Fibroblast of skin of right biceps (primary cell): ENCODE measurements at places on chromosomes 3 and 15.

- DNase-seq: no peak
These were observed 87.5 kb downstream of the RPL39L start for GRCh38 chr3:187051724-187052366.

DNA sequence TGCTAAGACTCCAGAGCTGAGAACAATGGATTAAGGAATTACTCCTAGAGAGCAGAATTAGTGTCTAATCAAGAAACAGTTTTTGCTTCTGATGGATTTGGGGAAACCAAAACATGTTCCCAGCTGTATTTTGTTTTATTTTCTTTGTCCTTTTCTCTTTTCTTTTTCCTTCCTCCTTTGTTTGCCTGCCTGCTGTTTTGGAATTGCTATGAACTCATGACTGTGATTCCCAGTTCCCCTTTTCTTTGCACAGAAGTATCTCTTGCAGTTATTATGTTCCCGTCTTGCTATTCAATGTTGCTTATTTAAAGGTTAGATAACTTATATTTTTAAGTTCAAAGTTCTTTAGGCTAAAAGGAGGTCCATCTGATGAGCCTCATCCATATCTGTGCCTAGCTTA, 77.0 kb upstream of the GBE1 start:
- no peak for DNase-seq

- no peak for DNase-seq
These were observed 439.9 kb upstream of the RBMS3 start for GRCh38 chr3:28840976-28841376.

GRCh38 chr3:18428991-18429745, 4.0 kb upstream of the SATB1 start:
- DNase-seq: no peak

GRCh38 chr3:55170444-55170843, 242.6 kb upstream of the LRTM1 start:
- peak; percentile 58 for DNase-seq

DNA sequence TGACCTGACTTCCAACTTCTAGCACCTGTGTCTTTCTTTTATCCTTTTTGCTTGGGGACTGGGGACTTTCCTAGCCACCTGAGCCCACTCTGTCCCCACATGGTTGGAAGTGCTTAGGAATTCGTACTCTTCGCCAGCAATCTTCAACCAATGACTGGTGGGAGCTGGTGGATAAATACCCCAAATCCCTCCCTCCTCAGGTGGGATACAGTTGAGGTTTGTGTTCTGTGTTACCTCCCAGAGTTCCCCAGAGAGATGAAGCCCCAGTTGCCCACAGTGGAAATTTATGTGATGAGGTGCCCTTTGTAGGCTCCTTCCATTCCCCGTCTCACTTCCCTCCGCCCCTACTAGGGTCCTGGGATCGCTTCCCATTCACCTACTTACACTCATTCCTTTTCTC, 40.1 kb upstream of the CFAP161 start:
- no peak for DNase-seq

GRCh38 chr15:59632714-59633113, 21.1 kb downstream of the GCNT3 start:
- DNase-seq: peak; percentile 12

- DNase-seq: no peak
These were observed 1.3 kb upstream of the CPA3 start for GRCh38 chr3:148863814-148864213.

DNA sequence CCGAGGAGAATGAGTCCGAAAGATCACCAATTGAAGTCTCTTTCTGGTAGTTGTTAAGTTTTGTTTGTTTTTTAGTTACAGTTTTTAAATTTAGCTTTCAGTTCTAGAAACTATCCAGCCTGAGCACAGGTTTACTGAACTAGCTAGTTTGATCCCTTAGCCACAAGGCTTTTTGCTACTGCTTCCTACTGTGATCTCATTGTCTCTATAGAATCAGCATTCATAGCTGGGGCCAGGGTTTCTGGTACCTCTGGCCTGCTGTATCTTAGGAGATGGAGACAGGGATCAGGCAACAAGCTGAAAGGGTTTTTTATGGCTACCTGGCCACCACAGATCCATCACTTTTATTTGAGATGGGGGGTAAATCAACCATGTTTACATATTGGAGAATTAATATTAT, 37.0 kb downstream of the GOLM2 start:
- DNase-seq: no peak

DNA sequence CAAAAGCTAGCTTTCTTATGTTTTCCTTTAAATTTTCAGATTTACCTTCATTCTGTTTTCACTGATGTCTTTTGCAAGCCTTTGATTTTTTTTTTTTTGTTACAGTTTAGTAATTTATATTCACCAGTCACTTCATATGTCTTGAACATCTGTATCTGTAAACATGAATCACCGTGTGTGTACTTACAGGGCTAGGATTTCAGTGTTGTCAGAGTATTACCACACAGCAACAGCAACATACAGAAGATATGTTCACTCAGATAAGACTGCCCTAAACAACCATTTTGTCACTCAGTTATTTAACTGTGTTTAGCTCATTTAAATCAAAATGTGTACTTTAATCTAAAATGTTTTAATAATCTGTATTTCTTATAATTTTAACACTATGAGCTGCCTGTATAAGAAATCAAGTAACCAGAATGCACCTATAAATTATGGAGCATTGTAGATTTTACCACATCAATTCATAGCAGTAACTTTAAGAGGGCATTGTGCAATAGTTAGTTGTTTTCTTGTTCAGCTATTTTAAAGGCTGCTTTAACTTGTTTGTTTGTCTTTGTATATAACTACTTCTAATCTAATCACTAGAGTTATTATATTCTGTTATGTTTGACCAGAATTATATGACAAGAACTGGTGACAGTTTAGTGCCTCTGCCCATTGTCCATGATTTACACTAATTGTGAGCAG, 50.4 kb downstream of the GHSR start:
- DNase-seq: no peak

DNA sequence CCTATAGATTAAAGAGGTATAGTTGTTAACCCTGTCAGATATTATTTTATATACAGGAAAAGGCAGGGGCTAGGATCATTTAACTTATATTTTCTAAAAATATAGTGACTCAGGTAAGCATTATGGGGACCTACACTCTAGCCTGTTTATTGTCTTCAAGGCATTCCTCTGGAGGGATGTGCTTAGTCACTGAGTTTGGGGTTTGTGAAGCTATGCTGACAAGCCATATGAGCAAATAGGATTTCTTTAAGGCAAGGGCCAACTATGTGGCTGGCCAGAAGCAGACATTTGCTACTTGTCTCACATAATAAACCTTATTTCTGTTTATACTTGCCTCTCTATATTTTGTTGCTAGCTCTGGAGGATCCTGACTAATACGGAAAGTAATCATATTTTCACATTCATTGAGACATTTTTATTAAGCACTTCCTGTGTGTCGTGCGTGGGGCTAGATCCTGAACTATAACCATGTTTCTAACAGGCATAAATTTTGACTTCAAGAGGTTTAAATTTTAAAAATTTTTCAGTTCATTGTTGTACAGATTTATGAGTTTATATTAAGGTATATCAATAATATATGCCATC, 153.4 kb downstream of the OTOL1 start:
- peak; percentile 4 for DNase-seq

GRCh38 chr3:55180936-55181535, 253.2 kb upstream of the LRTM1 start:
- peak; percentile 60 for DNase-seq

- DNase-seq: no peak
These were observed 6.8 kb downstream of the GDPGP1 start for GRCh38 chr15:90240856-90241255.

- DNase-seq: no peak
These were observed 251.1 kb downstream of the PTPRG start for GRCh38 chr3:61812517-61812916.

DNA sequence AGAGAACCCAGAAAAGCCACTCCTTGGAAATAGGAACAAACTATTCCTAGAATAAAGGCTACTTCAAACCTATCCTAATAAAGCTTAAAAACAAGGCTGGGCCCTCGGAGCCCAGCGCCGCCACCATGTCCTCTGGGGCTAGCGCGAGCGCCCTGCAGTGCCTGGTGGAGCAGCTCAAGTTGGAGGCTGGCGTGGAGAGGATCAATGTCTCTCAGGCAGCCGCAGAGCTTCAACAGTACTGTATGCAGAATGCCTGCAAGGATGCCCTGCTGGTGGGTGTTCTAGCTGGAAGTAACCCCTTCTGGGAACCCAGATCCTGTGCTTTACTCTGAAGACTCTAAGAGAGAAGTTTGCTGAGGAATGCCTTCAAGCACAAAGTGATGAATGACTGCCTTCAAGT, 63.2 kb downstream of the ADAM10 start:
- no peak for DNase-seq

DNA sequence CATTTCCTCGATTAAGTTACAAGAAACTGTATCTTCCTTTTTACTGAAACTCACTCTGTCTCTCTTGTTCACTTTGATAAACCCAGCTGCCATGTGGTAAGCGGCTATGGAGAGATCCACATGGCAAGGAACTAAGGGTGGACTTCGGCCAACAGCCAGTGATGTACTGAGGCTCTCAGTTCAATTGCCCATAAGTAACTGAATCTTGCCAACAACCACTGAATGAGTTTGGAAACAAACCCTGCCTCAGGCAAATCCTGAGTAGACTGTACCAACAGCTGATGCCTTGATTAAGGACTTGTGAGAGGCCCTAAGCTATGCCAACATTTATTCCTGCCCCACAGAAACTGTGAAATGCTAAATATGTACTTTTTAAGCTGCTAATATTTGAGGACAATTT, 433.5 kb downstream of the PLOD2 start:
- DNase-seq: no peak

DNA sequence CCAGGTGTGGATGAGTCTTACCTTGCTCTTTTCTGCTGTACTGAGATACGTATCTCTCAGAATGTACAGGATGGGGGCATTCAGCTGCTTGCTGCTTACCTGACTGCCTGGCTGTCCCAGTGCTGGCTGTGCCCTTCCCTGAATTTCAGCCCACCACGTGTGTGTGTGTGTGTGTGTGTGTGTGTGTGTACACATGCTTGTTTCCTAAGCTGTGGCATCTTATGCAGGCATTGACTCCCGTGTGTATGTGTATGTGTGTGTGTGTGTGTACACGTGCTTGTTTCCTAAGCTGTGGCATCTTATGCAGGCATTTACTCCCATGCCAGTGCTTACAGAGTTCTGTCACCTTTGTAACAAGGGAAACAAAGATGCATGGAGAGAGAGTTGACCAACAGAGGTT, 60.4 kb upstream of the PLXNA1 start:
- DNase-seq: no peak

DNA sequence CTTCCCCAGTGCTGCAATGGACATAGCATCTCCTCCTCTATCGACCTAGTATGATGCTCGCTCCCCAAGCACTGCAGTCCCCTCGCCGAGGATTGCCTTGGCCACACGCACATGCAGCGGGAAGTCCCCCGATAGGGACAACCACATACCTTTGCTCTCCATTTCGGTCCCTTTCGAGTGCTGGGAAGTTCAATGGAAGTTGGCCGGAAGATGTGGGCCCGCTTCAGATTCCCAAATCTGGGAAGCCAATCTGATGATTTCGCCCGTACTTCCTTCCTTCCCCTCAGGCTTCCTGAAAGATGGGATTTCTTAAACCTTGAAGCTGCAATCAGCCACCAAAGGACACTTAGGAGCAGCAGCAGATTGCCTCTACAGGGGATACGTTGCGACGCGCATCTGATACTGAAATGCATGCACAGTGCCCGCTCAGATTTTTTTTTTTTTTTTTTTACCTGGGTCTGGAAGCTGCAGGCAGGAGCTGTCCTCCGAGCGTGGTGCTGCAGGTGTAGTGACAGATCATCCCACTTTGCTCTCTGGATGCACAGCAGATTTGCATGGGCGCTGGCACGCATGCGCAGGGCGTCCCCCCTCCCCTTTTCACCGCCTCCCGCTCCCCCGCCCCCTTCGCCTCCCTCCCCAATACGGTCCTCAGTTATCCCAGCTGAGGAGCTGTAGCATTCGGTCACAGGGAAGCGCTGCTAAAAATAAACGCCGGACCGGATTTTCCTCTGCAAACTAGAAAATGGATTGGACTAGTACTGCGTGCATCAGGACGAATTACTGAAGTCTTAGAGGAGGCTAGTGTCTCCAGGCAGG, at the start of gene FGF12:
Gene FGF12 (minus strand): TSS at position 510 of the 816 bp plus-strand sequence.
- DNase-seq: peak; percentile 44

- no peak for DNase-seq
These were observed 99.8 kb upstream of the BFSP2 start for GRCh38 chr3:133300102-133300501.

DNA sequence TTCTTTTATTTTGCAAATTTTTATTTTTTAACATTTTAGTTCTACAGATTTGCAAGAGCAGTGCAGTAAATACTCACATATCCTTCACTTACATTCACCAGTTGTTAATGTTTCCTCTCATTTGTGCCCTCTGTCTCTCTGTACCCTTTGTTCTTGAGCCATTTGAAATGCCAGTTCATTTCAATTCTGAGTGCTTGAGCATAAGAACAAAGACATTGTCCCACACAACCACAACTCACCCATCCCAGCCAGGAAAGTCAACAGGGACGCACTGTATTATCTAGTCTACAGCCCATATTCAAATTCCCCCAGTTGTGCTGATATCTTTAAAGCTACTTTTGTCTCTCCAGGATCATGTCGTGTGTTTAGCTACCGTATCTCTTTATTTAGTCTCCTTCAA, 141.4 kb upstream of the SLC6A11 start:
- no peak for DNase-seq
